Stimulated activated CD4-positive, alpha-beta T cell treated with anti-CD3 and anti-CD28 coated beads, Interleukin-1b, Interleukin-23, amount 100 ng/mL, for 1 hour (primary cell): ENCODE measurements at places on chromosomes 7 and 10.

DNA sequence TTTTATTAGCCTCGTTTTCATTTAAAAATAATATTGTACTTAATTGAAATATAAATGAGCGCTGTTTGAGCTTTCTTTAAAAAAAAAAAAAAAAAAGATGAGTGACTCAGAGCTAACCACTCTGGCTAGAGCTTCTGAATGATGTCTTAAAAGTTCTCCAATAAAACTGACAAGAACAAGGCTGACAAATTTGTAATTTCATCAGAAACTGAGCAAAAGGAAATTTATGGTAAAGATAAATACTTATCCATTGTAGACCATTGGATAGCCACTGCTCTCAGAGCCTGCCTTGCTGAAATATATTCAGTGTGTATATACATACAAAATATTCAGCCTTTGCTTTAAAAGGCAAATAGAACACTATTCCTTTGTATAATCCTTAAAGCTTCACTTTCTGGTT, 91.2 kb upstream of the OIT3 start:
- DNase-seq, result no peak

DNA sequence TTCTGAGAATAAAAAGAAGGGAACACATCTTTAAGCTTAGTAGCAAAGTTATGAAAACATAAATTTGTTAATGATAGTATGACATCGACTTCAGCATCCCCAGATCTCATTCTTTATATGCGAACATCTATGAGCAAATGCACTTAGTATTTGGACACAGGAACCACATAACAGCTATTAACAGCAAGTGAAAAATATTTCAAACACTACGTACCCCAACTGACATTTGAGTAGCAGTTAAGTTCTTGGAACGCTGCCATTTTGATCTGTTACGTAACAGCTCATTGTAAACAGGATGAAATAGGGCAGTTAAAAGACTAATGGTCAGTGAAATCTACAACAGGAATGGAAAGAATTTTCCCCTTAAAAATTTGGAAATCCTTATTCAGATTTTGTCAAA, 428.9 kb downstream of the TNS3 start:
- no peak for DNase-seq

GRCh38 chr10:35822316-35822715, 180.2 kb upstream of the FZD8 start:
- no peak for DNase-seq

- DNase-seq, result no peak
Observed at GRCh38 chr7:117074378-117074777, 121.1 kb downstream of the ST7 start.
